ENCODE measurements at places on chromosomes 4 and X.

- DNase-seq = peak; percentile 12
Observed at GRCh38 chr4:109576462-109576861, 16.4 kb downstream of the MCUB start.

DNA sequence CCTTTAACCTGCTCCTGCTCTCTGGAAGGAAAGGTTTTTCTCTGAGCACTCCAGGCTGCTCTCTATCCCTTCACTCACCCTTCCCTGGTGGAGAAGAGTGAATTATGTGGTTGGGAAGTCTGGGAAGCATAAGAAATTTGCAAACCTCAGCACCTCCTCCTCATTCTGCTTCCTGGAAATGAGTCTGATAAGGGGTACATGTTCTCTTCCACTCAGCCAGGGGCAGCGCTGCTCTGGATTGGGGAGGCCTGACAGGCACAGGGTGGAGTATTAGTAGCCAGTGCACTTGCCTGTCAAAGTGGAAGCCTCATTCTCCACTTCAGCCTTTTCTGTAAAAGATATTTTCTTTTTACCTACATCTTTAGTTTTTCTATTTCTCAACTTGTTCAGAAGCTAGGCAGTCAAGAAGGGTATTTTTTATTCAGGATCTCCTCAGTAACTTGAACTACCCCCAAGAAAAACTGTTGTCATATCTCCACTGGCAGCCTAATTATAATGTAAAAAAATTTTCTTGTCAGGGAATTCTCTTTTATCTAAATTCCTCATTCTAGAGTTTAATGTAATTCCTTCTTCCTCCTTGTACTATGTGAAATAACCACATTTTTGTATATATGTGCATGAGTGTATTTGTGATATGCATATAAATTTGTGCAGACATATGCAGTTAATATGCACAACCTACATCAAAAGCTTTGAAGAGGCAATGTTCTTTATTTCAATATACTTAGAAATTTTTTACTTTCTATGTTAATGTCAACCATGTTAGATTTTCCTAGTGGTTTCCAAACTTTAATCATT is 15.3 kb downstream of the ADAMTS3 start:
- no peak for DNase-seq

DNA sequence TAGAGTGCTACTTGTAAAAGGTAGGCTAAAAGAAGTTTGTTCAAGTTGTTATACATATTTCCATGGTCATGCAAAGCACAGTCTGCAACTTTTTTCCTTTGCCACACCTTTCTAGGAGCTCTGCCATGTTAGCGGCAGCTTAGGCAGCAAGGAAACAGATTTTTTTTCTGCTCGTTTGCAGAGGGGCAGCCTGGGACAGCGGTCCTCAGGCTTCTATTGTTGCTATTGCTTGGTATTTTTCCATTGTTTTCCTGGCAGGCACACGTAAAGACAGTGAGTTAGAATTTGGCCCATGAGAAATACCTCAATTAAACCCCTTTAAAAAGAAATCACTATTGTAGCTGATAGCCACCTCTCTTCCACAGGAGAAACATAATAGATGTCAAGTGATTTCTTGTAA is 391.4 kb downstream of the SH2D1A start:
- no peak for DNase-seq

DNA sequence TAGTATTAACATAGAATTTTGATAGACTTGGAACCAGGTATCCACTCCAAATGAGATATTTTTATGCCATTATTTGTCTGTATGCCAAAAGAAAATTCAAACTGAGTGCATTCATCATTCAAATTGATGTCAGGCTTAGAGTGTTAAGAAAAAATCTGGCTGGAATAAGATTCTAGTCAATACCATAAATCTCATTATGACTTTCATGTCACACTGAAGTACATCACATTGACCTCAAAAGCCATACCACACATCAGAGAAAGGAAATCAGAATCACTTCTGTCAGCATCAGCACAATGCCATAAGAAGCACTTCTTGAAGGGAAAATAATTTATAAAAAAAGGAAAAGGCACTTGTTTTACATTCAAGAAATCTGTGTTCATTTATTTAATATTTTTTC is 119.0 kb upstream of the BMP3 start:
- no peak for DNase-seq

GRCh38 chr4:118284169-118284568 is 68.6 kb downstream of the PRSS12 start:
- DNase-seq = no peak

- DNase-seq = no peak
Observed at GRCh38 chrX:15310117-15310516, 5.3 kb downstream of the ASB11 start.

- DNase-seq = no peak
Observed at GRCh38 chrX:4710618-4711433, 997.4 kb upstream of the PRKX start.

GRCh38 chr4:67049446-67049845 is 495.9 kb downstream of the CENPC start:
- no peak for DNase-seq

- no peak for DNase-seq
Observed at GRCh38 chr4:100286636-100287035, 96.4 kb upstream of the DDIT4L start.

DNA sequence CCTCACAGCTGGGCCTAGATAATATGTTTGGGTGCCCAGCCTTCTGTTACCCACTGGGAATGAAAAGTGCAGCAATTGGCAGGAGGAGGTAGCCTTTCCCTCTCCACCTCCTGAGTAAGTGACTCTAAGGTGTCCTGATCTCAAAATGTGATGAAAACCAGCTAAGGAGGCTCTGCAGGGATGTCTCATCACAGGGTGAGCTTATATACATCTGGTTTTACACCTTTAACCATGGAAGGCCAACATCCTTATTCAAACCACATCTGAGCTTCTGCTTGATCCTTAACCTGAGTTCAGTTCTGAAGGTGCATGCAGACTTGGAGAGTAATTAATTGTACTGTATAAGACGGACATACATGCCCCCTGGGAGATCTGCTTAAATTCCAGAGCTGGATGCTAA is 53.7 kb downstream of the HOPX start:
- no peak for DNase-seq

DNA sequence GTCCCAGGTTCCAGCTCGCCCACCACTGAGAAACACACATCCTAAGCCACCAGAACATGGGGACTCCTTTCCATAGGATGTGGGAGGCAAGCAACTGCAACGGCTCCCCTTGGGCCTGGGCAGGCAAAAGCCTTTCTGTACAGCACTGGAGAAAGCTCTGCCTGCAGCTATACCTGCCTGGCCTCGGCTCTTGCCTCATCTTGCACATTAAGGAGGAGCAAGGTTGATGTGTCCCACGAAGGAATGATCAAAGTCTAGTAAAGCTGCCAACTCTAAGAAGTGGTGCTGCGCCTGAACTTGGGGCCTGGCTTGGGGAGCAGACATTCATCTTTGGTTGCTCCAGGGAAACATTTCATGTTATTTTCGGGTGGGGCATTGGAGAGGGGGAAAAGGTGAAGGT is 19.6 kb downstream of the CCNG2 start:
- no peak for DNase-seq

GRCh38 chr4:37477126-37477525 is 209.1 kb downstream of the RELL1 start:
- DNase-seq = no peak

- DNase-seq = no peak
Observed at GRCh38 chrX:48714573-48714972, 18.0 kb downstream of the SUV39H1 start.

- DNase-seq = peak; percentile 73
Observed at GRCh38 chr4:3880615-3881120, 114.5 kb downstream of the ADRA2C start.

DNA sequence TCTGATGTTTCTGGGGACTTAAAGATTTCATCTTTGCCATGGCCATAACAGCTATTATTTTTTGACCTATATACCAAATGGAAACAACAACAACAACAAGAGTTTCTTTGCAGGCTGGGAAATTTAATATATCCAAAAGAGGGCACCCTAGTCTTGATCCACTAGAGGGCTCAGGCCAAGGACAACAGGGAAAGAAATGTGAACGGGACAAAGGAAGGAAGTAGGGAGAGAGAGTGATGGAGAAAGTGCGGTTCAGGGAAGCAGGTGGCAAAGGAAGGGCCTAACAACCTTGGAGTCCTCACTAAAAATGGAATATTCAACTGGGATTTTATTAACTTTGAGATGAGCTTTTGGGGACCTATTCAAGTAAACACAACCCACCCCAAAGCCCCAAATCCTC is 67.8 kb upstream of the SCML1 start:
- no peak for DNase-seq

DNA sequence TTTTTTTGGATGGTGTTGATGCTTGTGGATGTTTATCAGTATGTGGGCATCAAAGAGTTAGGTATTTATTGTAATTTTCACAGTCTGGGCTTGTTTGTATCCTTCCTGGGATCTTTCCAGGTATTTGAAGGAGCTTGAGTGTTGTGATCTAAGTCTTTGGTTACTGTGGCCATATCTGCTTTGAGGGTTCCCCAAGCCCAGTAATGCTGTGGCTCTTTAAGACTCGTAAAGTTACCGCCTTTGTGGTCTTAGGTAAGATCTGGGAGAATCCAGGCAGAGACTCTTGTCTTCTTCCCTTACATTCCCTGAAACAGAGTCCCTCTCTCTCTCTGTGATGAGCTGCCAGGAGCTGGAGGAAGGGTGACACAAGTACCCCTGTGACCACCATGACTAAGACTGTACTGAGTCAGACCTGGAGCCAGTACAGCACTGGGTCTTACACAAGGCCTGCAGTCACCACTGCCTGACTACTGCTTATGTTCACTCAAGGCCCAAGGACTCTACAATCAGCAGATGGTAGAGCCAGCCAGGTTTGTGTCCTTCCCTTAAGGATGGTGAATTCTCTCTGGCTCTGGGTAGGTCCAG is 62.2 kb downstream of the FMR1NB start:
- no peak for DNase-seq

GRCh38 chr4:40923316-40924095 is 173.8 kb downstream of the NSUN7 start:
- DNase-seq = no peak

DNA sequence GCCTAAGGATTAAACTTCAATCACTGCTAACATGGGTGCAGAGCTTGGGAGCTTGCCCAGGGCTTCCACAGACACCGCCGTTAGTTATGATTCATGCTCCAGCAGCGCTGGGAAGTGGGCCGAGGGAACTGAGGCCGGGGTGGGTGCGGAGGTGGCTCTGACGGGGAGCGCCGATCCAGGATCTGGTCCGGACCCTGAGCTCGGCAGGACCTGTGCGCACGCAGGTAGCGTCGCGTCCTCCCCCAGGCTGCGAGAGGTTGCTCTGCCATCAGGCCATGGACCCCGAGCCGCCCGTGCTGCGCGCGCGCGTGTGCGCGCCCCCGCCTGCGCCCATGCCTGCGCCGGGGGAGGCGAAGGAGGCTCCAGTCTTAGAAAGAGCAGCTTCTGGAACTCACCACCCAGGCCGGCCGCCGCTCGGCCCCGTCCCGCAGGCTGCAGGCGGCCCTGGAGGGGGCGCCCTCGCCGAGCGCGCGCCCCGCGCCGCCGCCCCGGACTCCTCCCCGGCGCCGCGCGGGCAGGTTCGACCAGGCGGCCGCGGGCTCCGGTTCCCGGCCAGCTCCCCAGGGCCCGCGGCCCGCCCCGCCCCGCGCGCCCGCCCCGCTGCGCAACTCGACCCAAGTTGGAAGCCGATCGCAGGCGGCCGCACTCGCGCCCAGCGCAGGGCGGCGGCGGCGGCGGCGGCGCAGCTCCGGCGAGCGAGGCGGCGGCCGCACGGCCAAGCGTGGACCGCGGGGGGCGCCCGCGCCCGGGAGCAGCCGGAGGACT is 732 bp upstream of the ADRA2C start:
- no peak for DNase-seq

DNA sequence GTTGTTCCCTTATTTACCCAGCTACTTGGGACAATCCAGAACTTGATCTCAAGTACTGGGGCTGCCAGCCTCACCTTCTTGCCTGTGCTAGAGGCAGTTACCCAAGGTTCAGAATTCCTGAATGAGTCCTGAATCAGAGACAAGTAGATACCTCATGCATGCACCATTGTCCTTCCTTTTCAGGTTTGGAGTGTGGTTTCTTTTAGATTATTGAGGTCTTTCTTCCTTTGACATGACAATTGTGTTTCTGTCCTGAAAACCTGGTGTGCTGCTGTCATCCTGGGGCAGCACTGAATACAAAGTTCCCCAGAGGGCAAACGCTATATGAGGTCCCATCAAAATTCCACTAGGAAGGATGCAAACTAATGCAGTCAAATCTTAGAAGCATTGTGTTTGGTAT is 3.5 kb downstream of the CXCL2 start:
- DNase-seq = no peak

- peak; percentile 60 for DNase-seq
Observed at GRCh38 chr4:128635141-128635954, 174.2 kb upstream of the JADE1 start.

- no peak for DNase-seq
Observed at GRCh38 chrX:53718073-53718472, 31.6 kb upstream of the HUWE1 start.

- DNase-seq = no peak
Observed at GRCh38 chr4:52560844-52561280, 98.2 kb downstream of the USP46 start.

DNA sequence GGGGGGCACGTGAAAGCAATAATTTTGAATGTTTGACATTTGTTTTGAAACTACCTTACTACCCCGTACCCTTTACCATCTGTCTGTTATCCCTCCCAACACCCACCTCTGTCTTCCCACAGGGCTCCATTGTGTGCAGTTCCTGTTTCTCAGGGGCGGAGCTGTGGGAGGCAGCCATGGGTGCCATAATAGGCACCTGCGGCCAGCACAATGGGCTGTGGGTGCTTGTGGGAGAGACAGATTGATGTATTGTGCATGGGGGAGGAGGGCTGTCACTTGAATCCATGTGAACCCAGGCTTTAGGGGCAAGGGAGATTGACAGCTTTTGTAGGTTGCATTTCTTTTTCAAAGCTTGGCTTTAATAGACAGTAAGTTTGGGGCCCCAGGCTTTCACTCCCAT is 122.6 kb upstream of the CXorf66 start:
- no peak for DNase-seq

DNA sequence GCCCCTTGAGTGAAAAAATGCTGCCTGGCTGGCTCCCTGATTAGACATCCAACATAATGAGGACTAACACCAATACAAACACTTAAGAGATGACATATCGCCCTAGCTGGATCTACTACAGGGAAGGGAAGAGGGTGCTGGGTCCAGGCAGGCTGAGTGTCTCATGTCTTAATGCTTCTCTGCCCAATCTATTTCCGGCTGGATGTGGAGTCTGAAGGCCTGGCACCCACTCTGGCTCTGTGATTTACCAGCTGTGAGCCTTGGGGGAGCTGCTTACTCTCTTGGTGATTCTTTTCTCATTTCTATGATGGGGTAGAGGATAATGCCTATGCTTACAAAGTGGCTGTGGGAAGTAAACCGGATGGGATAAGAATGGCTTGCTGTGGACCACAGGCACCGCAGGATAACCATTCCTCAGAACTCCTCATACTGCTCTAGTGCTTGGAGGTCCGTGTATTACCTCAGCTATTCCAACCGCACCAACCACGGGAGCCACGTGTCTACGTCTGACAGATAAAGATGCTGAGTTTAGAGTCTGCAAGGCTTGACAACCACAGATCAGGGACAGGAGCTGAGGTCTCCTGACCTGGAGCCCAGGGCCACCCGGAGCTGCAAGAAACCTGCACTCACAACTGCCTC is 161.7 kb downstream of the AFAP1 start:
- DNase-seq = no peak
